ENCODE measurements at places on chromosomes 3 and 15.

- no peak overlapping the region for H3K27ac ChIP-seq
- peaks cover 14% of the 10 kb centered on the region for H3K4me1 ChIP-seq
- H3K36me3 ChIP-seq: no peaks in the 10 kb centered on the region
- no peak for DNase-seq
Measured at GRCh38 chr3:79587150-79587549, 180.6 kb downstream of the ROBO1 start.

DNA sequence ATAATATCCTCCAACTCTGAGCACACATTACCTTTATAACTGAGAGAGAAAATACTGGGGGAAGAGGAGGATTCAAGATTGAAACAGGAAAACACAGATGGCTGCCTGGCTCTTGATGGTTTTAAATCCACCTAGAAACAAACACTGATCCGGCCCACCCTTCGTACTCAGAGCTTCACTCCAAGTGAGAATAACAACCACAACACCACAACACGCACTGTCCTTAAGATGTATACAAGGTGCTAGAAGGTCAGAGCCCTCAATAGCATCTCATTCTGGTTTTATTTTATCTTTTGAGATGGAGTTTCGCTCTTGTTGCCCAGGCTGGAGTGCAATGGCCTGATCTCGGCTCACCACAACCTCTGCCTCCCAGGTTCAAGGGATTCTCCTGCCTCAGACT is 9.9 kb downstream of the IP6K2 start:
- no peaks in the 10 kb centered on the region for H3K27me3 ChIP-seq
- no peak overlapping the region for H3K4me3 ChIP-seq
- peaks cover 21% of the 10 kb centered on the region for H3K4me1 ChIP-seq
- H3K36me3 ChIP-seq: peaks cover 30% of the 10 kb centered on the region
- DNase-seq: no peak

- H3K27me3 ChIP-seq: peaks cover 4% of the 10 kb centered on the region
- no peak overlapping the region for H3K27ac ChIP-seq
- no peak overlapping the region for H3K4me3 ChIP-seq
- H3K4me1 ChIP-seq: peaks cover 20% of the 10 kb centered on the region
Measured at GRCh38 chr15:61339516-61339915, 110.4 kb upstream of the RORA start.

GRCh38 chr3:140117096-140117526 is 182.1 kb downstream of the CLSTN2 start:
- H3K27me3 ChIP-seq: peaks cover 14% of the 10 kb centered on the region
- no peak overlapping the region for H3K27ac ChIP-seq
- H3K36me3 ChIP-seq: no peaks in the 10 kb centered on the region
